Prostate gland (tissue), 2 donors: ENCODE measurements at places on chromosomes 3 and 15.
A peak's percentile ranks its signal among the peaks of the same experiment; 100 is the strongest.

DNA sequence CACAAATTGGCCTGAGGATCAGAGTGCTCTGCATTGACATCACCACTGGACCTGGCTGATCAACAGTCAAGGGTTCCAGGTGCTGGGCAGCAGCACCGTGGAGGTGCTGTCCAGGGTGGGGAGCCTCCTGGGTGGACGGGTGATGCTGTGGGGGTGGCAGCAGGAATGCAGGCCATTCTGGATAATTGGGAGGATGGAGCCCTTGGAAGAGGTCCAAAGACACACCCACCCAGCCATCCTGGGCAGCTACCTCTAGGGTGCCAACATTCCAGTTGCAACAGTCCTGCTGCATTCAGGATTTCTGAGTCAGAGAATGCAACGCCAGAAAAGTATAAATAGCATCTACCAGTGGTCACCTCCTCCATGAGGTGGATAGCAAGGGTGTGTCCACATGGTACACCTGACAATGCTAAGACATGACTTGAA, 26.8 kb downstream of the STARD5 start:
- DNase-seq: no peak
- H3K27me3 ChIP-seq: no peaks in the 10 kb centered on the region
- H3K27ac ChIP-seq: peak overlapping the region; percentile 18
- no peak overlapping the region for H3K4me3 ChIP-seq
- no peaks in the 10 kb centered on the region for H3K4me1 ChIP-seq

- no peak for DNase-seq
- no peaks in the 10 kb centered on the region for H3K36me3 ChIP-seq
- H3K27me3 ChIP-seq: no peaks in the 10 kb centered on the region
- no peaks in the 10 kb centered on the region for H3K4me1 ChIP-seq
Observed at GRCh38 chr3:151835751-151836525, 22.0 kb downstream of the AADAC start.

DNA sequence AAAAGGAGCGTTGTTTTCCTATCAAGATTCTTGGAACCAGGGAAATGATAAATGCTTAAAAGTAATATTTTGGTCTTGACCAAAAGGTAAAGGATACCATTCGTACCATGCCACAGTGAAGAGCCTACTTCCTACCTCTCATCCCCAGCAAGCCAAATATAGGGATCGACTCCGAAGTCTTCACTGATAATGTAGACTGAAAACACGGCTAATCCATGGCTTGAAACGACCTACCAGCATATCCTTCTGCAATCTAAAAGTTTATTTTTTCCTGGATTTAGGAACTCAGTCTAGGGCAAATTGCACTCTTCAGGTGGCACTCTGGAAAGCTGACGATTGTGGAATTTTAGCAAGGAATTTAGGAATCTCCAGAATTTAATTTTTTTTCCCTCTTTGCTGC, 1.9 kb upstream of the SEMA6D start:
- no peaks in the 10 kb centered on the region for H3K27me3 ChIP-seq
- H3K4me1 ChIP-seq: no peaks in the 10 kb centered on the region
- H3K4me3 ChIP-seq: no peak overlapping the region
- H3K27ac ChIP-seq: no peak overlapping the region
- H3K36me3 ChIP-seq: no peaks in the 10 kb centered on the region

DNA sequence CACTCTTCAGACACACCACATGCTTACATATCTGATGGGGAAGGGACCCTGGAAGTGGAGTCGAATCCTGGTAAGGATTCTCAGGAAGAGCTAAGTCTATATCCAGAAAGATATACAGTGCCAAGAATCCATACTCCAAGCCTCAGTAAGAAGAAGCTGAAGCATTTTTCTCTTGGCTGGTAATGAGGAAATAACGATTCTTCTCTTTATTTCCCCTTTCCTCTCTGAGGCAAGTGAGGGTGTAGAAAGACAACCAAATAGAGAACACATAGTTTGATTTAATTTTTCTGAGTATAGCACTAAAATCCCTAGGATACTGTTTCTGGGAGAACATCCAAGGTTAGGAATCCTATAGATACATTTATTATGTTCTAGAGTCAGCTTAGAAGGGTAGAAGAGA, 857.3 kb downstream of the TUSC7 start:
- no peaks in the 10 kb centered on the region for H3K36me3 ChIP-seq
- no peak overlapping the region for H3K27ac ChIP-seq
- H3K4me1 ChIP-seq: no peaks in the 10 kb centered on the region
- H3K27me3 ChIP-seq: no peaks in the 10 kb centered on the region

DNA sequence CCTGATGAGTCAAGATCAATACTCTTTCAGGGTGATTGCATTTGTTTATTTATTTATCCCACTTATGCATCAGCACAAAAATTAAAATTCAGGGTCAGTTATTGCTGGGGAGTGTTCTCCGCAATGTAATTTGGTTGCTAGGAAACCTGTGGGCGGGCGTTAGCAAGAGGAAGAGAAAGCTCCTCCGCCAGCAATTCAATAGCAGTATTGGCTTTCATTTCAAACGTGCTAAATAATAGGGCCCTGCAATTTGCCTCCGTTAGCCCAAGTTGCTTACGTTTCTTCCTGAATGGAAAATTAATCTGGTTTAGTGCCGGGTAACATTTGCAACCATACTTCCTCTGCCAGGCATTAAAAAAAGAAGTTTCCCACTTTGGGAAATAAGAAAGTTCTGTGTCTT, 35.5 kb upstream of the PLCL2 start:
- no peak overlapping the region for H3K27ac ChIP-seq
- H3K36me3 ChIP-seq: no peaks in the 10 kb centered on the region
- H3K4me3 ChIP-seq: no peak overlapping the region
- no peaks in the 10 kb centered on the region for H3K4me1 ChIP-seq
- H3K27me3 ChIP-seq: no peaks in the 10 kb centered on the region

- H3K27ac ChIP-seq: no peak overlapping the region
- H3K4me1 ChIP-seq: no peaks in the 10 kb centered on the region
- no peak overlapping the region for H3K4me3 ChIP-seq
- no peaks in the 10 kb centered on the region for H3K36me3 ChIP-seq
- no peaks in the 10 kb centered on the region for H3K27me3 ChIP-seq
- DNase-seq: no peak
Observed at GRCh38 chr3:175619369-175619768, 760.2 kb downstream of the NAALADL2 start.

DNA sequence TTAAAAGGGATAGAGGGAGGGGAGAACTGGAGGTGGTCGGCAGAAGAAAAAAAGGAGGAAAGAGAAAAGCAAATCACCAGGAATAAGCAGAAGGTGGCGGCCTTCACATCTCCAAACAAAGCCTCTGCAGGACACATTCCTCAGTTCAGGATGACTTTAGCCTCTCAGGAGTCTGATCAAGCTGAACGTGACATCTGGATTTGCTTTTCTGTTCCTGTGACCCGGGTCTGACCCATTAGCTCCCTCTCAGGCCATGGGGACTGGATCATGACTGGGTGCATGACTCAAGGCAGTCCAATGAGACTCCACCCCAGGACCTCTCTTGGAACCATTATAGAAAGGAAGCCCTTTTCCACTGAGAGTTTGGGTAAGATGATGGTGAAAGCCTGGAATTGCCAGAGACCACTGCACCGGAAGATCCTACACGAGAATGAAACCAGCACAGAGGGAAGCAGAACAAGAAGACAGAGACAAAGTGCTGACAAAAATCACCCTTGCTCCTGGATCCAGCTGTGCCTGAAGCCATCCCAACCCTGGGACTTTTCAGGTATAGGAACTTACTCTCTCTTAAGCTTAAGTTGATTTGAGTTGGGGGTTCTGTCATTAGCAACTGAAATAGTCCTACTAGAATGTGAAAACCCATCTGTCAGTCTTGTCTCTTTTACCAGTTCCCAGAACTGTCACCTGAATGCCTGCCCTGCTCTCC, 45.4 kb upstream of the RAD18 start:
- no peaks in the 10 kb centered on the region for H3K27me3 ChIP-seq
- no peak overlapping the region for H3K27ac ChIP-seq
- no peaks in the 10 kb centered on the region for H3K4me1 ChIP-seq

DNA sequence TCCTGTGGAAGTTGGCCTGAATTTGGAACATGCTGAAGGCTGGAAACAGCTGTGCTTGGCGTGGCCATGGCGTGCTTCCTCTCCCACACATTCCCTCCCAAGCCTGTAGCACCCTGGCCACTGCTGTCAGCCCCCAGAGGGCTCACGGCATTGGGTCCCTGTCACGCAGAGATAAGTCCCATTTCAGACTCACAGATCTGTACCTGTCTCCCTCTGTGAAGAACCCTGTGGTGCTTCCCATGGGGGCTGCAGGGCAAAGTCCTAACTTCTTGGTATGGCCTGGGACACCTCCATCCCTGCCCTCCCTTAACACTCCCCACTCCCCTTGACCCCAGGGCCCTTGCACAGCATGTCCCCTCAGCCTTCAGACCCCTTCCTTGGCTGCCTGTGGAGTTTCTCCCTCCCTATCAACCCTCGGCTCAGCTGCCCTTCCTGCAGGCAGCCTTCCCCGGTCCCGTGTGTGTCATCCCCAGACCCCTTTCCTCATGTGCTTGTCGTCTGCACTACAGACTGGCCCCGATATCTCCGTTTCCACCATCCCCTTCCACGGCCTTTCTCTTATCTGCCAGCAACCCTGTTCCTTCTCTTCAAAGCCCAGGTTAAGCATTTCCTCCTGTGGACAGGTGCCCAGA, 28.6 kb downstream of the ABTB1 start:
- no peak overlapping the region for H3K4me3 ChIP-seq
- no peak for DNase-seq
- H3K4me1 ChIP-seq: peaks cover 13% of the 10 kb centered on the region

DNA sequence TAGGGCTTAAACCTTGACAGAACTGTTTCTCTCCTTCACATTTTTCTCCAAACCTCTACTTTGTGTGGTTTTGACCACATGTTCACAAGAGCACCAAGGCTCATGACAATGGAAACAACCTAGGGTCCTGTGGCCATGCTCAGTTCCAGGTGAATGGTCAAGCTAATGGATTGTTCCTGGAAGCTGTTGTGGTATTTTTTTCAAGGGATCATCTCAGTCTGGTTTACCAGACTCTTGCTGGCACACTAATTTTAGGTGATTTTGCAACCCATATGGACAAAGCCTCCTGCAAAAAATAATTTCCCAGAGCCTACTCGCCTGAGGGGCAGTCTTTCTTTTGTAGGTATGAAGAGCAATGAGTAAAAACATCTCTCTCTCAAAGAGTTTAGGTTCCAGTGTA, 67.2 kb downstream of the LSAMP start:
- H3K4me1 ChIP-seq: no peaks in the 10 kb centered on the region
- H3K27ac ChIP-seq: no peak overlapping the region
- H3K4me3 ChIP-seq: no peak overlapping the region
- DNase-seq: no peak

DNA sequence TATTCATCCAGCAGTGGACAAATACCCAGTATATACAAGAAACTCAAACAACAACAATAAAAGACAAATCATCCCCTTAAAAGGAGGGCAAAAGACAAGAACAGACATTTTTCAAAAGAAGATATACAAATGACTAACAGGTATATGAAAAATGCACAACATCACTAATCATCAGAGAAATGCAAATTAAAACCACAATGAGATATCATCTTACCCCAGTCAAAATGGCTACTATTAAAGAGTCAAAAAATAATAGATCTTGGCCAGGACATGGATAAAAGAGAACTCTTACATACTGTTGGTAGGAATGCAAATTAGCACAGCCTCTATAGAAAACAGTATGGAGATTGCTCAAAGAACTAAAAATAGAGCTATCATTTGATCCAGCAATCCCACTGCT, 16.9 kb downstream of the DHX36 start:
- no peak for DNase-seq
- H3K27me3 ChIP-seq: no peaks in the 10 kb centered on the region
- H3K4me3 ChIP-seq: no peak overlapping the region
- H3K4me1 ChIP-seq: no peaks in the 10 kb centered on the region
- no peak overlapping the region for H3K27ac ChIP-seq
- peaks cover 4% of the 10 kb centered on the region for H3K36me3 ChIP-seq

DNA sequence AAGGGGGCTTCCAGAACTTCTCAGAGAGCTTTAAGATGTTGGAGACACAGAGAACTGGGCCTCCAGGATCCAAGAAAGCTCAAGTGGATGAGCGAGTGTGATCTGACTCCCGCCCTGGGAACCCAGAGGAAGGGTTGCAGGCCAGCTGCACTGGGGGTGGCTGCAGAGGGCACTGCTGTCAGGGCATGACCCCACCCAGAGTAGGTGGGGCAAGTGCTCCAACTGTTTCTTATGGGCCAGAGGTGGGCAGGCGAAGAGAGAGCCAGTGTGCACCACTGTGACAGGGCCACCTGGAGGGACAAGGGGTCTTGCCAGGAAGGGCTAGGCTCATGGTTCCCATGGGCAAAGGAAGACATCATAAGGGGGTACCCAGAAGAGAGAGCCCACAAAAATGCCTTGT, 48.8 kb downstream of the EXOG start:
- no peak overlapping the region for H3K4me3 ChIP-seq
- H3K27me3 ChIP-seq: no peaks in the 10 kb centered on the region
- H3K4me1 ChIP-seq: no peaks in the 10 kb centered on the region
- no peaks in the 10 kb centered on the region for H3K36me3 ChIP-seq
- no peak for DNase-seq

DNA sequence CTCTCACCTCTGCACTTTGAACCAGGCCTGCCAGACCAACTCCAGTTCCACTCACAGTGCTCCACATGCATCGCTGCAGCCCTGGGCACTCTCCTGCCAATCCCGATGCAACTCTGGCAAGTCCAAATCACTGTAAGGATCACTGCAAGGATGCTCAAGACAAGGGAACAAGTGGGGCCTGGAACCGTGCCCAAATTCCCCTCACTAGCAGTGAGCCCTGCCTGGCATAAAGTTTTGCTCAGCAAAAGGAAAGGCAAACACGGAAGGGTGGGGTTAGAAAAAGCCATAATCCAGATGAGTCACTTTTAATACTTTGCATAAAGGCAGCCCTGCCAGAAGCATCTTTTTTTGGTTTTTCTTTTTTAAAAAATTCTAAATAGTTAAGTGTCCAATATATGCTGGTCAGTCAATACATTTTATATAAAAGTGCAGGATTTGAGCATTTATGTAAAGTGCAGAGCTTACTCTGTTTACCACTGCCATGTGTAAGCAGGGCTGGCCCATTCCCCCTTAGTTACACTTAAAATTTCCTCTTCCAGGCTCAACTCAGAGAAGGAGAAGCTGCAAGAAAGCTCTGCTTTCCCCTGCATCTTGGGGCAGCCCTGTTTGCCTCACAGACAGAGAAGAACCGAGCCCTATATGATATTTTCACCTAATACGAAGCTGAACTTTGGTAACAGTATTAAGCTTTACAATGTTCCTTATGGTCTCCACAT, 102.2 kb downstream of the CD47 start:
- DNase-seq: peak; percentile 35
- no peak overlapping the region for H3K27ac ChIP-seq
- no peaks in the 10 kb centered on the region for H3K36me3 ChIP-seq
